Caki2 (cell line): ENCODE measurements at places on chromosomes 13 and 19.

DNA sequence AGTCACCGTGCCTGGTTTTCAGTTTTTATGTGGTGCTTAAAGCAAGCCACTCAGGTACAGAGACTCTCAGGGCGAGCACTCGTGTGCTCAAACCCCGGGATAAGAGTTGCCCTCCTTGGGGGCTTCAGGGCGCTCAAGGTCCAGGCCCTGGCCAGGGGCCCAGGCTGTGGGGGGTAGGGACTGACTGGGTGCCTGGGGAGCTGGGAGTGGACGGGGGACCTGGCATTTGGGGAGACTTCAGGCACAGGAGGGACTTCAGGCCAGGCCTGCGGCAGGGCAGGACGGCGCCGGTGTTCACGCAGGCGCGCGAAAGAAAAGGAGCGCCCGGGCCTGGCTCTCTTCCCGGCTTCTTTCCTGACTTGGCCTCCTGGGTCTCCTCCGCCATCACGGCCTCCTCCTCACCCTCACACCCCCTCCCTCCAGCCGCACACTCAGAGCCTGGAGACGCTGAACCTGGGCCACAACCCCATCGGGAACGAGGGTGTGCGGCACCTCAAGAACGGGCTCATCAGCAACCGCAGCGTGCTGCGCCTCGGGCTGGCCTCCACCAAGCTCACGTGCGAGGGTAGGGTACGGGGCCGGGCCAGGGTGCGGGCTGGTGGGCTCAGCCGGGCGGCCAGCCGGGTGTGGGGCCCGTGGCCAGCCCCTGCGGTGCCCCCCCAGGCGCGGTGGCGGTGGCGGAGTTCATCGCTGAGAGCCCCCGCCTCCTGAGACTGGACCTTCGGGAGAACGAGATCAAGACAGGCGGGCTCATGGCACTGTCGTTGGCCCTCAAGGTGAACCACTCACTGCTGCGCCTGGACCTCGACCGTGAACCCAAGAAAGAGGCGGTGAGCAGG lies 16.1 kb downstream of the NKPD1 start:
- no peak for DNase-seq

GRCh38 chr19:58474291-58474996 lies 1.7 kb upstream of the ZNF446 start:
- DNase-seq = no peak

DNA sequence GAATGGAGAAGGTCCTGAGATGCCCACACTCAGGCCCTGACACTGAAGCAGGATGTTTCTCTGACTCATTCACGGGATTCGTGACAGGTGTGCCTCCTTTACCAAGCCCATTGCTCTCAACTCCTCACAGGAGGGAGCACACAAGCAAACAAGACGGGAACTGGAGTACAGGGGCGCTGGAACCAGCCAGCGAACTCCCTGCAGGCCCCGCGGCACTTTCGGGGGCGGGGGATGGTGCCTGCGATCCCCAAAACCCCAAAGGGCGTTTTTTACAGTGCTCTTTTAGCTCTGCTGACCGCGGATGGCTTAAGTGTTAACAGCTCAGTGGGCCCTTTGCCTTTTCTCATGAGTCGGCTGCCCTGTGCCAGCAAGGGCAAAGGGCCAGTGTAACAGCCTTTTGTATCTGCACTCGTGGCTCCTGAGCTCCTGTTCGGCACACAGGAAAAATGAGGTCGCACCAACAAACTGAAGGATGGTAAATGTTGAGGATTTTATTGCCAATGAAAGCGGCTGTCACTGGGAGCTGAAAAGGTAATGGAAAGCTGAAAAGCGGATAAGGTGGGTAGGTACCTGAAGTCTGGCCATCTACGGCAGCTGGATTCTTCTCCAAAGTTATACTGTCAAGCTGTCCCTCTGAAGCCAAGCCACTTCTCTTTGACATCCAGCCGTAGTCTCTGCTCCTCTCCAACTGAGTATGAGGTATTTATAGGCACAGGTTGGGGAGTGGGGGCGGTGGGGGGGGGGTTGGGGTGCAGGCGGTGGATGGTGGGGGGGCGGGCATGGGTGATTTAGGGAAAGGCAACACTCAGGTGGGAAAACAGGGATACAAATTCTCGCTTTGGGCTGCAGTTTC lies 65.0 kb upstream of the TRPC4 start:
- DNase-seq = no peak

DNA sequence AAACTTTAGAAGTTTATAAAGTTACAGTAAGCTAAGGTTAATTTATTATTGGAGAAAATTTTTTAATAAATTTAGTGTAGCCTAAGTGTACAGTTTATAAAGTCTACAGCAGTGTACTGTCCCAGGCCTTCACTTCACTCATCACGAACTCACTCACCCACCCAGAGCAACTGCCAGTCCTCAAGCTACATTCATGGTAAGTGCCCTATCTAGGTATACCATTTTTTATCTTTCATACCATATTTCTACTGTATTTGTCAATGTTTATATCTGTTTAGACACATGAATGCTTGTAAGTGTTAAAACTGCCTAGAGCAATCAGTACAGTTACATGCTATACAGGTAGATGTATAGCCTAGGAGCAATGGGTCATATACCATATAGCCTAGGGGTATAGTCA lies 12.5 kb downstream of the INTS6 start:
- DNase-seq = no peak

- no peak for DNase-seq
Measured at GRCh38 chr19:48512504-48513288, 1.1 kb upstream of the LMTK3 start.
